ENCODE measurements at places on chromosomes 7 and 10.

DNA sequence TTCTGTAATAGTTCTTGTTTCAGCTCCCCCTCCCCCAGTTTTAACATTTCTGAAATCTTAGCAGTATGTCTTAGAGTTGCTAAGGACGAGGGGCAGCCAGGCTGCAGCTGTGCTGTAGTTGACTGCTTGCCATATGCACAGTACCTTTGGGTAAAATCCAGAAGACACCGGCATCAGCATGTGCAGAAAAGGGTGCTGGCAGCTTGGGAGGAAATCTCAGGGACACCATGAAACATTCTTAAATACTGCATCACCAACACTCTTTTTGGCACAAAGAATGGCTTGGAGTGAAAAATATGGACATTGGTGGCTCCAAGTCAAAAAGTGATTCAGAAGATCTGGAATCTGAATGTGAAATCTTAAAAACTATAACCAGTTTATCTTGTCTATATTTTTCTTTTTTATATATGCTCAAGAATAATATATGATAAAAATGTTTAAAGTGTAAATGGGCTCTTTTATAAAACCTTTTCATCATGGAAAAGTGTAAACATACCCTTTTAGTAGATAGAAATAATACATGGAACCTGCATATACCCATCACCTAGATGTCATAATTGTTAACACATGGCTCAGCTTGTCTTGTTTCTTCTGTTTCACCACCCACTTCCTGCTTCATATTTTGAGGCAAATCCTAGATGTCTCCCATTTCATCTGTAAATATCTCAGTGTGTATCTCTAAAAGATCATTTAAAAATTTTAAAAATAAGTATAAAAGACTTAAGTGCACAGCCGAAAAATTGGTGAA lies 34.4 kb upstream of the ARMS2 start:
- DNase-seq = no peak

DNA sequence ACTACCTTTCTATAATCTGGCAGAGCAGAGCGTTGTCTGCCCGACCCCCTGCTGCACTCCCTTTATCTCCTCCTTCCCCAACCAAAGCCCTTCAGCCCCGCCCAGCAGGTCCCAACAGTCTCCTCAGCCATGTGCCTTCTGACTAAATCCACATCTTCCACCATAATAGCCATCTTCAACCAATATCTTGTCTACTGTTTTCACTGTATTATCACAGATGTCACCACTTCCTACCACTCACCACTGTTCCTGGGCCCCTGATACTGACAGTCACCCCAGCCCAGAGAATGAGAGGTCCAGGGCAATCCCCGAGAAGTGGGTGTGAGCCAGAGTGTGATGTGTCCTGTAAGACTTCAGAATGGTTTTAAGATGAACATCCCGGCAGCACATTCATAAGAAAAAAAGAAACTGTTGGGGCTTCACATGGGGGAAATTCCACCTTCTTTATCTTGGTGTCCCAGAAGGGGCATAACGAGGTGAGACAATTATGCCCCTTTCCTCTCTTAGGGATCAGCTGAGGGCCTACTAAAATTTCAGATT lies 25.3 kb downstream of the CCDC6 start:
- peak; percentile 4 for DNase-seq

DNA sequence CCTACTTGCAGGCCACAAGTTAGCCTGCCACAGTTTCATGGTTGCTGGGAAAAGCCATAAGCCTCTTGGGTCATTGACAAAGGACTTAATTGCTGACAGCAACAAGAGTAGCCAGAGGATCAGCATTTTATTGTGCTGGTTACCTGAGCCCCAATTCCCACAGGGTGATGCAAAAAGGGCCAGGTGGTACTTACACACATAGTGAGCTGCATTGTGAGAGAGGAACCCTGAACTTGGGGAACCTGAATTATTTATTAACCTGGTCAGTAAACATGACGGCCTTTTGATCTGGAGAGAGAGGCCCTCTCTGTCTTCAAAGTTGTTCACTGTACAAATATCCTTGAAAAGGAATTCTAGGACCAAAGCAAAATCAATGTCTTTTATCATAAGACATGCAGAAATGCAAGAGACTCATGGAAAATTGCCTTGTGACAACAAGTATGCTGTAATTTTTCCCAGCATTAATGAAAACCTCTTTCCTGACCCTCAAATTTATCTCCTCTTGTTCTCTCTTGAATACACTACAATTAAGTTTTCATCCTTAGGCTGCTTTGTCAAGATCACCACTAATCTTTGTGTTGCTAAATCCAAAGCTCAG lies 102.9 kb upstream of the PHYHIPL start:
- no peak for DNase-seq

- no peak for DNase-seq
Measured at GRCh38 chr7:128934361-128935341, 3.1 kb upstream of the IRF5 start.

DNA sequence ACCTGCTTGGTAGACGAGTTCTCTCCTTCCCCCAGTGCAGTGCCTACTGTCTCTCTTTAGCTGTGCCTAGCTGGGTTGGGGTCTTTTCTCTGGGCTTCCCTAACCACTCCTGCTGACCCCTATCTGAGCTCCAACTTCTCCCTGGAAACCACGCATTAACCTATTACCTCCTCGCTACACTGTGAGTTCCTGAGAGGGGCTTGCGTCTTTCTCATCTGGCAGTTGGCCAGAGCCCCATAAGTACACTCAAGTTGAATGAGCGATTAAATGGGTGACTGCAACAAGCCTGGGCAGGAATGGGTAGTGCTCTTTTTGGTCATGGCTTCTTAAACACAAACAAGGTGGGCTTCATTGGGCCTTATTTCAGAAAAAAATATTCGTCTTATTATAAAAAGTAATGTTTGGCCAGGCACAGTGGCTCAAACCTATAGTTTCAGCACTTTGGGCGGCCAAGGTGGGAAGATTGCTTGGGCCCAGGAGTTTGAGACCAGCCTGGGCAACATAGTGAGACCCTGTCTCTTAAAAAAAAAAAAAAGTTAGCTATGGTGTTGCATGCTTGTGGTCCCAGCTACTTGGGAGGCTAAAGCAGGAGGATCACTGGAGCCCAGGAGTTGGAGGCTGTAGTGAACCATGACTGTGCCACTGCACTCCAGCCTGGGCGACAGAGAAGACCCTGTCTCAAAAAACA lies 41.4 kb downstream of the SYPL1 start:
- no peak for DNase-seq

GRCh38 chr10:115814542-115814941 lies 458.5 kb downstream of the GFRA1 start:
- DNase-seq = no peak

DNA sequence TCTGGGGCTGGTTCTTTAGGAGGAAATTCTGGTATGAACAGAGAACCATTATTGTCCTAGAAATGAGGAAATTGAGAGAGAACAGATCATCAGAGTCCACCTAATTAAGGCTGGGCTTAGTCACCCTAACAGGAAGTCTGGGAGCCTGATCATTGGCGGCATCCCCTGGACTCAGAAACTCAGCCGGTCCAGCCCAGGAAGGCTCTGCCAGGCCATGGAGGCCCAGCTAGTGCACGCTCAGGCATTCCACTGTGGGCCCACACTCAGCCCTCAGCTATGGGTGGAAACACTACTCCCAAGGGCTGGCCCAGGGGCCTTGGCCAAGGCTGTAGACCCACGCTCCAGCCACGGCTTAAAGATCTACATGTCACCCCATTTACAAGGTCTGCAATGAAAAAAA lies 109.2 kb downstream of the PTPN20 start:
- no peak for DNase-seq

DNA sequence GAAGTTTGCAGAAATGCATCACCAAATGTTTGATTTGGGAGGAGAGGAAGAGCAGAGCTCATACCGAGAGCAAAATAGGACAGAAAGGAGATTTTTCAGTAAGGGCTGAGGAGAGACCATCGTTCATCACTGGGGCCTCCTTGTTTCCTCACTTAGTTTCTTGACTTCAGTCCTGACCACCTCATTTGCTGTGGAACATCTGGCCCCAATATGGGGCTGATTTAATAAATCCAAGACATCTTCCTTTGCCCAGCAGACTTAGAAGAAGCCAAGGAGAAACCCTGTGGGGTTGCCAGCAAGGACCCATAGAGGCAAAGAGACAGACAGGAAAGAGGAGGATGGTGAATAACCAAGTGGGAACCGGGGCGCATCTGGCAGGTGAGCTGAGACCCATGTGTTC lies 60.4 kb downstream of the CHST3 start:
- no peak for DNase-seq

DNA sequence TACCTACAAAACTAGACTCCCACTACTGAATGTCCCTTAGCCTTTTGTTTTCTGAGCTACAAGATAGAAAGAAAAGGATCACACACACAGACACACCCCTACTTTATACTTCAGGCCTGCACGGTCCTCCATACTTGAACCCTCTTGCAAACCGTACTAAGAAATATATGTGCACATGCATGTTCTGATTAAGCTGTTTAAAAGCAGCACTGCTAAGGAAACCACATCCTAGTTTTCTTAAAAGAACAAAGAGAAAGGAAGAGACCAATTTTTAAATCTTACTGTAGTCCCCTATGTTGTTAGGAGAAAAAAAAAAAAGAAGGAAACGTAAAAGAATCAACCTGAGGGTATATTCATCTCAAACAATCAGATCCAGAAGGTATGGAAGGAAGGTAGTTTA lies 501.2 kb downstream of the PARD3 start:
- DNase-seq = no peak

DNA sequence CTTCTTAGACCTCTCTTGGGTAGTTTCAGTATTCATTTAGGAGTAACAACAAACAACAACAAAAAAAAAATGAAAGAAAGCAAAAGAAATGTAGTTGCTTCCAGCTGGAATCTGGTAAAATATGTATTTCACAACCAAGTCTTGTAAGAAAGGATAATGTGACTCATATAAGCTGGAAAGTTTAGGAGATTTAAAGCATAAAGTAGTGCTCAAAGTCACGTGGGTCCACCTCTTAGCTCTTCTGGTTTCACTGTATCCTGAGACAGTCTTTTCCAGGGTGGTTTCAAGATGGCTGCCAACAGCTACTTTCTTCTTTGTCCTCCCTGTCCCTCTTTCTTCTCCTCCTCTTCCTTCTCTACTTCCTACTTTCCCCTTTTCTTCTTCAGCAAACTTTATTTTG lies 69.5 kb upstream of the CDK13 start:
- DNase-seq = no peak

DNA sequence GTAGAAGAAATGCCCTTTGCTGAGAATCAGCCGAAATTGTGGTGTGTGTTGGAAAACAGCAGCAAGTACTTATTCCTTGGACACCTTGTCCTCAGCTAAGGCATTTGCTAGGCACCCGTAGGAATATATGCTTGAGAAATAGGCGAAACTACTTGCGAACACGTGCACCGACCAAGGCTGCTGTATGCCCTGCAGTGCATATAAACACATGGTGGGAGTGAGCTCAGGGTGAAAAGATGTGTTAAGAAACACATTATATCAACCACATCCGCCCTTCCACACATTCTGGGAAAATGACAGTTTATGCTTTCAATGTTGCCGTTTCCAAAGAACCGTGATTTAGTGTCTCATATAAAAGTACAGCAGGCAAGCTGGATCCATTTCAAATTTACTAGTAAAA lies 199.2 kb downstream of the JCAD start:
- no peak for DNase-seq

DNA sequence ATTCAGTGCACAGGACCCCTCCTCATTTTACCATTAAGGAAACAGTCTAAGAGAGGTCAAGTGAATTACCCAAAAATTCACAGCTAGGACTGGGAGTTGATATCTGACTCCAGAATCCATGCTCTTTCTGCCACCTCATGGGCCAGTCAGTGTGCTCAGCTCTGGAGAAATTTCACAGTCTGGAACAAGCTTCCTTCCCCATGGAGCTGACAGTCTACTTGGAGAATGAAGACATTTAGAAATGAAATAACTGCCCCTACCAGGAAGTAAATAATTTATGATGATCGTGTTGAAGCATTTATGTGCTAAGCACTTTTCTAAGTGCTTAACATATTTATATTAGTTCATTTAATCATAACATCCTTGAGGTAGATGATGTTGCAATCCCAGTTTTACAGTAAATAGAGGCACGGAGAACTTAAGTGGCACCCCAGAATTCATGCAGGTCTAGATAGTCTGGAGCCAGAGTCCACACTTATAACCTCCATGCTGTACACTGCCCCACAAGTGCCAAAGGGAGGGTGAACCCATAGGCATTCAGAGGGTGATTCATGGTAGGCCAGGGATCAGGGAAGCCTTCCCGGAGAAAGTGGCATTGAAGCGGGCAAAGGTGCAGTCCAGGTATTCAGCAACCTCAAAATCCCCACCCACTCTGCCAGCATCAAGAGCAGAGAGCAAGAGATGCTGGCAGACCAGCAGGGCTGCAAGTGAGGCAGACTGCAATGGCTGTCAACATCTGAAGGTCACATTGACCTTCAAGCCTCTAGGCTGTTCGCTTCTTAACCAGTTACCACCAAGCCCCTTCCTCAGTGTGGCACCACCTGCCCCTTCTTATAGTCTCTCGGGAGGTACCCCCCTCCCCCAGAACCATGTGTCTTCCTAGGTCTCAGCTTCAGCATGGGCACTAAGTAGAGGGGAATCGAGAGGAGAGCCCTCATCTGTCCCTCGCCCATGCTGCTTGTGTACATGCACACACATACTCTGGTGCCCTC lies 38.4 kb upstream of the LRRC4 start:
- no peak for DNase-seq

- DNase-seq = no peak
Measured at GRCh38 chr7:81007051-81007450, 88.2 kb upstream of the SEMA3C start.

DNA sequence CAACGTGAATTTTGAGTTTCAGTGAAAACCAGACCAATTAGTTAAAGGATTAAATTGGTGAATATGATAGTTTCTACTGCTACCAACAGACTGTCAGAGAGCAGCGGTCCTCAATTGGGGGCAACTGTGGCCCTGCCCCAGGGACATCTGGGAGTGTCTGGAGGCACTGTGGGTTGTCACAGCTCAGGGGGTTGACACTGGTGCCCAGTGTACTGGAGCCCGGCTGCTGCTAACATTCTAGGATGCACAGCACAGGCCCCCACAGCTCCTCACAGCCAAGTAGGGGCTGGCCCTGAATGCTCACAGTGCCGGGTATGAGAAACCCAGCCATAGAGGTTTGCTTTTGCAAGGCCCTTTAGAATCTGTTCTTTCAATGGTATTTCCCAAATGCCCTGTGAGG lies 84.1 kb upstream of the CXCL12 start:
- DNase-seq = no peak

- no peak for DNase-seq
Measured at GRCh38 chr7:157445246-157445955, 108.6 kb downstream of the DNAJB6 start.

GRCh38 chr10:4018054-4018511 lies 233.1 kb upstream of the KLF6 start:
- no peak for DNase-seq

Data from activated effector memory CD4-positive, alpha-beta T cell treated with Interleukin-2 at 50 U/mL for 16 hours (primary cell).